ENCODE measurements at places on chromosomes 4 and X.

- DNase-seq, result no peak
Observed at GRCh38 chr4:83171436-83172039, 57.0 kb upstream of the PLAC8 start.

GRCh38 chr4:1177274-1178141 lies 5.1 kb upstream of the SPON2 start:
- no peak for DNase-seq

GRCh38 chrX:1466971-1467561 lies 14.4 kb upstream of the ASMTL start:
- DNase-seq, result peak; percentile 55

- no peak for DNase-seq
Observed at GRCh38 chr4:6767386-6767747, 15.2 kb upstream of the KIAA0232 start.
